ENCODE measurements at places on chromosomes 13 and 19.

DNA sequence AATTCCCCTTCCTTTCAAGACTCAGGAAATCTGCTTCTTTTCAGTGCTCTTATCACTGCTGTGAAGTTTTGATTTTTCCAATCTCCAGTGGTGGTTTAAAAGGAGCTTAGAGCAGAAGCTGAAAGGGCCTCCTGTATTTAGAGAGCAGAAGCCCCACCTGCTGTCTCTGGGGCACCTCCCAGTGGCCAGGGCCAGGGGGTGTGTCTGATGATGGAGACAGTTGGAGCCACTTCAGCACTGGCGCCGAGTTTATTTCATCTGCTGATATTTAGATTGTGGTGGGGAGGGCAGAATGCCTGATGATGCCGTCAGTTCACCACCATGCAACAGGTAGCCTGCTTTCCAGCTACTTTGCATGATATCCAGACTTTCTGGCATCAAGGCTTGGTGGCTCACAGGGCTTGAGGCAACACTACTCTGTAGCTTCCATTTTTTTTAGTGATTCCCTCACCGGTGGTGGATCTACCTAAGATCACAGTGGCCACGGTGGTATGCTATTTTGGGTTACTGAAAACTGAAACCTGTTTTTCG, 371.9 kb downstream of the KCNRG start:
- H3K4me3 ChIP-seq = no peak overlapping the region
- no peaks in the 10 kb centered on the region for H3K27me3 ChIP-seq
- peaks cover 19% of the 10 kb centered on the region for H3K4me1 ChIP-seq
- peak; percentile 34 for DNase-seq
- H3K36me3 ChIP-seq = no peaks in the 10 kb centered on the region

GRCh38 chr19:18271433-18271841, 2.8 kb downstream of the IQCN start:
- no peak for DNase-seq
- H3K27ac ChIP-seq = no peak overlapping the region
- H3K27me3 ChIP-seq = no peaks in the 10 kb centered on the region
- H3K4me1 ChIP-seq = peaks cover 25% of the 10 kb centered on the region
- H3K4me3 ChIP-seq = no peak overlapping the region

DNA sequence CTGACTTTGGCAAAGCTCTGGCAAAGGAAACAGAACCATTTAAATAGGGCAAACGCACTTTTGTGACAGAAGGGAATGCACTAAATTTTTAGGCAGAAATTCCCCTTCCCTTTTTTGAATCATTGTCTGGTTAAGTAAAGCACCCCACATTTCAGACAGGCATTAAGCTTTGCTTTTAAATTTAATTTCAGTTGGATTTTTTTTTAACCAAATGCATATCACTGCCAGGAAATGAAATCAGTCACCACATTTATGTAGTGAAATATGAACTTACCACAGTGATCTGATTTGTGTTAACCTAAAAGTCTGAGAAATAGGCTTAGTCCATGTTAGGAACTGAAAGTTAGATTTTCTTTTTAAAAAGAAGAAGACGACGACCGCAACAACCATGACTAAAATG, 10.8 kb downstream of the GPR183 start:
- peaks cover 94% of the 10 kb centered on the region for H3K4me1 ChIP-seq
- H3K27ac ChIP-seq = peak overlapping the region; percentile 66
- H3K27me3 ChIP-seq = no peaks in the 10 kb centered on the region
- peak overlapping the region; percentile 8 for H3K4me3 ChIP-seq

DNA sequence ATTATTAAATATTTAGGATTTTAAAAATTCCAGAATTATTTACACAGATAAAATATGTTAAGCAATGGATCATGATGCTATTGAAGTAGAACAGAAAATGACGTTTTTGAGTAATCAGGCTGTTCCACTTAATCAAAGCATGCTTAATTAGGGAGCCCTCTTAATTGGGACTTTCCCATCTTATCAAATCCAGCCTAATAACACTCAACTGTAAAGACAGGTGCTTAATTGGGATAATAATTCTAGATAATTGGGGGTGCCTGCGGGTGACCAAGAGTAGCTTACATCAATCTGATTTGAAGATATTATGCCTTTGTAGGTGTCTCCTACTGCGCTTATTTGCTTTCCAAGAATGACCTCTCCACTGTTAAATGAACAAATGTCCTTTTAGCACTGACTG, 742.2 kb upstream of the SLITRK6 start:
- DNase-seq = no peak
- no peak overlapping the region for H3K27ac ChIP-seq
- no peaks in the 10 kb centered on the region for H3K36me3 ChIP-seq
- H3K4me3 ChIP-seq = no peak overlapping the region
- no peaks in the 10 kb centered on the region for H3K4me1 ChIP-seq
- H3K27me3 ChIP-seq = no peaks in the 10 kb centered on the region

GRCh38 chr13:80048030-80048429, 292.9 kb downstream of the SPRY2 start:
- H3K36me3 ChIP-seq = no peaks in the 10 kb centered on the region
- no peak for DNase-seq
- no peaks in the 10 kb centered on the region for H3K4me1 ChIP-seq
- no peak overlapping the region for H3K4me3 ChIP-seq

- DNase-seq = no peak
- H3K27me3 ChIP-seq = no peaks in the 10 kb centered on the region
- no peaks in the 10 kb centered on the region for H3K36me3 ChIP-seq
- H3K4me1 ChIP-seq = no peaks in the 10 kb centered on the region
- H3K27ac ChIP-seq = no peak overlapping the region
These were observed 1086.6 kb downstream of the UQCRFS1 start for GRCh38 chr19:28126135-28126898.

DNA sequence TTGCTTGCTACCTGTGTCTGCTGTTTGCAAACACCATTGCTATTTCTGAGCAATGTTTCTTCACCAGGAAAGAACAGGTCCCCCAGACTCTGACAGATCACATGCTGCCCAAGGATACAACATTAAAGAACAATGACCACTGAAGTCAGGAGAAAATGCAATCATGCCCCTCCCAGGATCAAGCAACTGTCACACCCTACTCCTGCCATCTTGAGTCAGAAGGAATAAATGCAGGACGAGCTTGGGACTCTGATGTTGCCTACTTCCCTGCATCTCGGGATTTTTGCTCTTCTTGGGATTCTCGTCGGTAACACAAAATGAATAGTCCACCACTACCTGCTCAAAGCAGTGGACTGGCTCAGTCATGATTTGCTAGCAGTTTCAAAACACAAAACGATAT, 490.6 kb downstream of the COG6 start:
- no peak overlapping the region for H3K27ac ChIP-seq
- no peak for DNase-seq
- no peaks in the 10 kb centered on the region for H3K27me3 ChIP-seq
- no peaks in the 10 kb centered on the region for H3K36me3 ChIP-seq
- H3K4me1 ChIP-seq = peaks cover 44% of the 10 kb centered on the region
- H3K4me3 ChIP-seq = no peak overlapping the region

DNA sequence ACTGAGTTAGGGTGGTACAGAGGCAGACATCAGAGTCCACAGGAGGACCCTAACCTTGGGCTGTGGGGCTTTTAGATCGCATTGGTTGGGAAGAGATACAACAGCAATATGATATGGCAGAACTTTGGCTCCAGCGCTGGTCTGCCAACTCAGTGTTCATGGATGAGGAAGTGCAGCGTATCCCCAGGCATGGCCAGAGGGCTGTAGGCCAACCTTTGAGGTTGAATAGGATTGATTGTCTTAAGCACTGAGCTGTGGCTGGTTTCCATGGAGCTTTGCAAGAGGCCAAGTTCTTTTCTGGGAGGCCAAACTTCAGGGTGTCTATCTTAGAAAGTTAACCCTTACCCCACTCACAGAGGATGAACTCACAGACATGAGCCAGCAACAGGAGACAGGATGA, 144.1 kb upstream of the TMTC4 start:
- H3K4me3 ChIP-seq = no peak overlapping the region
- no peak for DNase-seq
- H3K4me1 ChIP-seq = no peaks in the 10 kb centered on the region
- no peaks in the 10 kb centered on the region for H3K36me3 ChIP-seq
- H3K27me3 ChIP-seq = no peaks in the 10 kb centered on the region

- no peaks in the 10 kb centered on the region for H3K36me3 ChIP-seq
- H3K4me1 ChIP-seq = peaks cover under 1% of the 10 kb centered on the region
- no peaks in the 10 kb centered on the region for H3K27me3 ChIP-seq
- DNase-seq = no peak
These were observed 38.4 kb downstream of the ZDHHC20 start for GRCh38 chr13:21420706-21421105.

DNA sequence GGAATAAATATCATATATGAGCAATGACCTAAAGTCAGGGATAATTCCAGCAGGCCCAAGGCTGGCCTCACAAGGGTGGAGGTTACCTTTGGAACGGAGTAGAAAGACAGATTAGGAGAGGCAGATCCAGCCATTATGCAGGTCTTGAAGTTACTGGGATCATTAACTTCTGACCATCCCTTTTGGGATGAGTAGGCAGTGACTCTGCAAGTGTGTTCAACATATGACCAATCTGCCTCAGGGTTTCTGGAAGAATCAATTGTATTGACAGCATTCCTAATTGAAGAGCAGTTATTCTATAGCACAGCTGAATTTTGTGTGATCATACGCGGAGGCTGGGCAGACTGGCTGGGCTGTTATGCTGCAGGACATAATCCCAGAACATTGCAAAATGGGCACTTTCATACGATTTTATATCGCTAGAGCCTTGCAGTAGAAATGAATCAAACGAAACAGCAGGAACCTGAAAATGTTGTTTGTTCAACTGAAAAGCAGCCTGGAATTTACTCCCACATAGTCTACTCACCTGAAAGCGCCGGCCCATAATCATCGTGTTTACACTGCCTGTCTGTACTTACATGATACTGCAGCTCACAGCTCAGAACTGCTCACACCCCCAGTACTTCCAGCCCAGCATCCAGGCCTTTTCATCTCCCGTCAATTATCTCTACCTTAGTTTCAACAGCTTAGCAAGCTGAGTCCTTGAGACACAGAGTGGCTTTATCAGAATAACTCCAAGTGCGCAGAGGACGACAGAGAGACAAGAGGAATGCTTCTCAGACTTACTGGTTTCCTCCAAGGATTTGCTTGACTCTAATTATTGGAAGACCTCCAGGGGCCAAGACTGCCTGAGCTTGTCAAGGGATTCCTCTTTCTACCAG, 556.1 kb downstream of the EFNB2 start:
- H3K36me3 ChIP-seq = no peaks in the 10 kb centered on the region
- no peaks in the 10 kb centered on the region for H3K27me3 ChIP-seq
- no peak overlapping the region for H3K4me3 ChIP-seq

All from CD4-positive, alpha-beta memory T cell (primary cell).